ENCODE measurements at places on chromosomes 1 and 21. TPM values are rescaled to one million over a fixed set of nuclear protein-coding genes. Genes with fewer than 3 reads are reported as not detected.

- no peak for DNase-seq
Measured at GRCh38 chr1:204242920-204243319, 29.1 kb upstream of the GOLT1A start.

DNA sequence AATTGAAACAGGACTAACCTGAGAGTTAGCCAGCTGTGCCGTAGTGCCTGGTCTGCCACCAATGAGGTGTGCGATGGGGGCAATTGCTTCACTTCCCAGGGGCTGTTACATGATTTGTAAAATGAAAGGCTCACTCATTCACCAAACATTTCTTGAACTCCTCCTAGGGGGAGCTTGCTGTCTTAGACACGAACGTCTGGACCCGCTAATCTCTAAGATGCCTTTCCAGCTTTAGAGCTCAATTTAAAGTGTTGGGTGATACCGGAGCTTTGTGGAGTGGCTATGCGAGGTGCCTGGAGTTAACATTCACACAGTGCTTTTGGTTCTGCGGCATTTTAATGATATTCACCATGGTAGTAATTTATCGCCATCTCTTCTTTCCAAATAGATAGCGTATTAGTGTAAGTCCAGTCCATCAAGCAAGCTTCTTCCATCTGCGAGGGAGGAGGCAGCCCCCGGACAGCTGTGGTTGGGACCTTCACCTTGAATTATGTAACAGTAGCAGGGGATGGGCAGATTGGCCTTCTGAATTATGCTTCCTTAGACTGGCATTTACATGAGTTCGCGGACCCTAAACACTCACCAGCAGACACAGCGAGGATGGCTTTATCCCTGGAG lies 179.9 kb downstream of the ADSS2 start:
- DNase-seq, result no peak

GRCh38 chr1:62493656-62494055 lies 56.8 kb downstream of the USP1 start:
- DNase-seq, result no peak

DNA sequence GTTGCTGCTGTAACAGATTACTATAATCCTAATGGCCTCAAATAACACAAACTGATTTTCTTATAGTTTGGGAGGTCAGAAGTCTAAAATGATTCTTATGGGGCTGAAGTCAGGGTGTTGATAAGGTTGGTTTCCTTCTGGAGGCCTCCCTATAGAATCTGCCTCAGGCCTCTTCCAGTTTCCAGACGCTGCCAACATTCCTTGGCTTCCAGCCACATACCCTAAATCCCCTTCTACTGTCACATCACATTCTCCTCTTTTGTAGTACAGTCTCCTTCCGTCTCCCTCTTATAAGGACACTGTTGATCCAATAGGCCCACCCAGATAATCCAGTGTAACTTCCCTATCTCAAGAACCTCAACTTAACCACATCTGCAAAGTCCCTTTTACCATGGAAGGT lies 145.3 kb upstream of the NCAM2 start:
- no peak for DNase-seq

GRCh38 chr1:41442697-41443251 lies 41.7 kb downstream of the EDN2 start:
- no peak for DNase-seq

DNA sequence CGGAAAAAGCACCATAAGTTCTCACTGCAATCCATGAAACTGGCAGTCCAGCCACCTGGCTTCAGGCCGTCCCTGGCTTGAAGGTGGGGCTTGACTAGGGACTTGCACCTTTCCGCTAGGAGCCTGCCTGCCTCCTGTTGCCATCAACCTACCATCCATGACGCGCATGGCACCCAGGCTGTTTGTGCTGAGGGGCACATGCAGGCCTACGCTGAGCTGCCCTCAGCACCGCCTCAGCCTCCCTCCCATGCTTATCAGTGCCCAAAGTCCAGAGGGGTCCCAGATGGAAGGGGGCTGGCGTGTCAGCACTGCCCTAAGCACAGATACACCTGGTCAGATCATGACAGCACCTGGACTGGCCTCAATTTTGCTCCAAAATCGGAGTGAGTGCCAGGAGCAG lies 190.2 kb upstream of the LYPLAL1 start:
- DNase-seq, result no peak

Gene KCNT2
- not detected for total RNA-seq
